IMR-90 (cell line): ENCODE measurements at places on chromosomes 2 and 18. TPM values are rescaled to one million over a fixed set of nuclear protein-coding genes. Genes with fewer than 3 reads are reported as not detected.

The MYO3B gene
- total RNA-seq: not detected in 2 replicates

The MC5R gene
- not detected in 2 replicates for total RNA-seq

DNA sequence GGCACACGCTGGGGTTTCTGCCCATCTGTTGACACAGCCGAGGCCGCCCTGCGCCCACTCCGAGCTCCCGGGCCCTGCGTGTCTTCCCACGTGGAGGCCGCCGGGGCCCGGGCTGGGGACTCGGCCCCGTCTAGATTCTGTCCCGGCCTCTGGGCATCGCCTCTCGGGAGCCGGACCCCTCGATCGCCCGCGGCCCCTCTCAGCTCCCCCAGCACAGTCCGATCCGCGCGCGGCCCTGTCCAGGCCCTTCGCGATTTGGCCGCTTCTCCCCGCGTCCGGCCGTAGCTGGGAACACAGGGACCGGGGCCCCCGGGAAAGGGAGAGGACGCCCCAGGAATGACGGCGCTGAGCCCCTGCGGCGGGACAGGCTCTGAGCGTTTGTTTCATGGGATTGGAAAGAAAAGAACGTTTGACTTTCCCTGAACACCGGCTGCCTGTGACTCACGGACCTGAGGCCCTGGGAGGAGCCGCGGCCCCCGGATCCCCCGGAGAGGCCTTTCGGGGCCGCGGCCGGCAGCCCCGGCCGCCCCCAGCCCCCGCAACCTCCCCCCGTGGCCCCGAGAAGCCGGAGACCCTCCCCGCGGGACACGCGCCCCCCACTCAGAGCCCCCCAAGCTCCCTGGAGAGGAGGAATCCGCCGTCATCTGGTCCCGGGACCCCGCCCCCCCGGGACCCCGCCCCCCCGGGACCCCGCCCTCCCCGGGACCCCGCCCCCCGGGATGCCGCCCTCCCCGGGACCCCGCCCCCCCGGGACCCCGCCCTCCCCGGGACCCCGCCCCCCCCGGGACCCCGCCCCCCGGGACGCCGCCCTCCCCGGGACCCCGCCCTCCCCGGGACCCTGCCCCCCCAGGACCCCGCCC lies 62.7 kb upstream of the CTDP1 start:
- H3K4me1 ChIP-seq: no peaks in the 10 kb centered on the region
- peak overlapping the region; percentile 41 for H3K4me3 ChIP-seq
- peak; percentile 15 for DNase-seq
- H3K27me3 ChIP-seq: peaks cover 2% of the 10 kb centered on the region; the same call in 1 of the 2 replicates
- H3K36me3 ChIP-seq: no peaks in the 10 kb centered on the region

The RPE gene
- 114 and 339 TPM in 2 replicates for total RNA-seq

DNA sequence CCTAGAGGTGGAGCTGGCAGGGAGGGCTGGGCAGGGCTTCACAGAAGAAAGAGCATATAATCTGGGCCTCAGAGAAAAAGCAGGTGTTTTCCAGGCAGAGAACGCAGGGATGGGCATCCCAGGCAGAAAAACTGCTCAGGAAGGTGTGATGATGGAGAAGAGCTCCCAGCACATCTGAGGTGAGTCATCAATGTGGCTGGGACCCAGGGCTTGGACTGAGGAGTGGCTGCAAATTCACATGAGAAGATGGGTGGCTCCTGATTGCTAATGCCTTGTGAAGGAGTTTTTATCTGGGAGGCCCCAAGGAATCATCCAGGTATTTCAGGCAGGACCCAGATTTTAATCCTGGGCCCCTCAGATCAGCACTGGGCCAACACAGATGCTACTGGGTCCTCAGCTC lies 10.2 kb downstream of the IL1F10 start:
- H3K27me3 ChIP-seq: peaks cover 16% of the 10 kb centered on the region
- no peaks in the 10 kb centered on the region for H3K4me1 ChIP-seq
- H3K4me3 ChIP-seq: no peak overlapping the region
- no peak for DNase-seq
- no peak overlapping the region for H3K27ac ChIP-seq

DNA sequence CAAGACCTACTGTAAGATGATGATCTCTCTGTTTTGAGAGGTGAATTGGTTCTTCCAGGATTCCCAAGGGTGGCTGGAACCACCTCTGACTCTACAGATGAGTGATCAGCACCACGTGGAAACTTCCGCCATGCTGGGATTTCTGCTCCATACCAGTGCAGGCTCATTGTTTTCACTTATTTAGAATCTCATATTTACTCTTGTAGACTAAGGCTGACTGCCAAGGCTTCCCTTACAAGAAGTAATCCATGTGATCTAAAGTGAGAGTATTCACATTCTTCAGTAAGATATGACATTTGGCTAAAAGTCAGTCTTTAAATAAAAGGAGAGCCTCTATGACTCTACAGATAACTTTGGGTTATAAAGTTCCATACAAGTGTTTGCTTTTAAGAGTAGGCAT lies 322.9 kb upstream of the RAB12 start:
- no peak overlapping the region for H3K4me3 ChIP-seq
- no peaks in the 10 kb centered on the region for H3K36me3 ChIP-seq
- DNase-seq: peak; percentile 42
- no peaks in the 10 kb centered on the region for H3K27me3 ChIP-seq
- H3K27ac ChIP-seq: no peak overlapping the region
- no peaks in the 10 kb centered on the region for H3K4me1 ChIP-seq

DNA sequence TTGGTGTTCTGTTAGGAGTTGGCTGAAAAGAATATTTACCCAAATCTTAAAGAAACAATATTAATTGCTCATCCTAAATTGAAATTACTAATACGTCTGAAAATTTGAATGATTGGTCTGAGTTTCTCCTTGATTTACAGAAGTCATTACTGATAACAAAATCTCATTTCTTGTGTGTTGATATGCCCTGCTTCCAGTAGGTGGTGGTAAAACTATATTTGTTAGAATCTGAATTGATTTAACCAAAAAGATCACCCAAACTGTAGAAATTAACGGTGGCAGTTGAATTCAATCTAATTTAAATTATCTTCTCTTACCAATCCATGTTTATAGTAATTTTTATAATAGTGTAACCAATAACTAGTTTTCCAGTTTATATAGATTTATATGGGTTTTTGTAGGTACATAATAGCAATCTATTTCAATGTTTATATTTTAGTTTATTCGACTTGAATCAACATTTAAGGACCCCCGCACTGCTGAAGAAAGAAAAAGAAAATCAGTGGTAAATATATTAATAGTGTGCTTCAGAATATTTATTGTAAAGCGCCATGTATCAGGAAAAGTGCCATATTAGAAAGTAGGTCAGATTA lies 38.3 kb downstream of the PAPOLG start:
- H3K36me3 ChIP-seq: peaks cover 23% of the 10 kb centered on the region
- H3K27me3 ChIP-seq: no peaks in the 10 kb centered on the region
- no peak overlapping the region for H3K4me3 ChIP-seq
- DNase-seq: peak; percentile 27
- no peaks in the 10 kb centered on the region for H3K4me1 ChIP-seq

GRCh38 chr18:51861046-51861445 lies 479.0 kb upstream of the DCC start:
- no peaks in the 10 kb centered on the region for H3K36me3 ChIP-seq
- DNase-seq: no peak
- no peaks in the 10 kb centered on the region for H3K4me1 ChIP-seq
- H3K4me3 ChIP-seq: no peak overlapping the region
- no peak overlapping the region for H3K27ac ChIP-seq

The NEU2 gene
- total RNA-seq: not detected in 2 replicates
